ENCODE measurements at places on chromosomes 6 and 20.

DNA sequence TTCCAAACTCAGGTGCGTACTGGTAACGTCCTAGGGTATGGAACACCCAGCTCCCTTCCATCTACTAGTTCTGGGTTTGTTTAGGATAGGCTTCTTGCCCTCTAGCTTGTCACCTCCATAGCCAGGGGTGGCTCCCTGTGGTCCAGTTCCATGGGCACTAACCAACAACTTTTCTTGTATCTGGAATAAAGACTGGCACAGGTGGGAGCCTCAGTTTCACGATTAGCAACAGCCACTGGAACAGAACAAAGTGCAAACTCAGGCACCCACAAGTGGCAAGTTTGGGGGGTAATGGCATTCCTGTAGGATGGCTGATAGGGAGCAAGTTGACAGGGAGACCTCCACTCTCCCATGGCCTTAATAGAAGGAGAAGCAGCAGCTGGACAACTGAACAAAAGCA is 5.6 kb upstream of the APMAP start:
- DNase-seq: no peak

- no peak for DNase-seq
Measured at GRCh38 chr6:55758156-55758937, 117.0 kb downstream of the BMP5 start.

GRCh38 chr6:5241252-5241651 is 19.5 kb downstream of the LYRM4 start:
- DNase-seq: no peak

- no peak for DNase-seq
Measured at GRCh38 chr6:152004036-152004566, 196.6 kb downstream of the ESR1 start.

Measured in CD4-positive, alpha-beta memory T cell (primary cell).